Effector memory CD4-positive, alpha-beta T cell (primary cell): ENCODE measurements at places on chromosomes 4 and X.

GRCh38 chr4:143382596-143382995 lies 45.9 kb downstream of the GAB1 start:
- DNase-seq, result no peak

DNA sequence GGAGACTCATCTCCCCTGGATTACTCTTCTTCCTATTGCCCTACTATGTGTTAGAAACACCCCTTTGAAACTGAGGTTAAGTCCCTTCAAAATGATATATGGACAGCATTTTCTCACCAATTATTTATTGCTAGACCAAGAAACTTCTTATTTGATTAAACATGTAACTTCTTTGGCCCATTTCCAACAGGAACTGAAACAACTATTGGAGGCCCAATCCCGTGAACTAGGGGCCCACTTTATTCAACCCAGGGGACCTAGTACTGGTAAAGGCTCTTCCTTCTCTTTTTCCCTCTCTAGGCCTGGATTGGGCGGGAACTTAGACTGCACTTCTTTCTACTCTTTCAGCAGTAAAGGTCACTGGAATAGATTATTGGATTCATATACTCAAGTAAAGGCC lies 16.7 kb upstream of the COL25A1 start:
- DNase-seq, result no peak

GRCh38 chrX:104618106-104618895 lies 52.3 kb downstream of the IL1RAPL2 start:
- DNase-seq, result no peak

- no peak for DNase-seq
Observed at GRCh38 chr4:102036619-102037376, 246.3 kb downstream of the BANK1 start.

GRCh38 chr4:158197194-158197776 lies 13.0 kb upstream of the TMEM144 start:
- no peak for DNase-seq

- no peak for DNase-seq
Observed at GRCh38 chrX:130575831-130576389, 174.1 kb downstream of the RBMX2 start.

GRCh38 chr4:68736813-68737212 lies 66.4 kb upstream of the UGT2B15 start:
- DNase-seq, result no peak

DNA sequence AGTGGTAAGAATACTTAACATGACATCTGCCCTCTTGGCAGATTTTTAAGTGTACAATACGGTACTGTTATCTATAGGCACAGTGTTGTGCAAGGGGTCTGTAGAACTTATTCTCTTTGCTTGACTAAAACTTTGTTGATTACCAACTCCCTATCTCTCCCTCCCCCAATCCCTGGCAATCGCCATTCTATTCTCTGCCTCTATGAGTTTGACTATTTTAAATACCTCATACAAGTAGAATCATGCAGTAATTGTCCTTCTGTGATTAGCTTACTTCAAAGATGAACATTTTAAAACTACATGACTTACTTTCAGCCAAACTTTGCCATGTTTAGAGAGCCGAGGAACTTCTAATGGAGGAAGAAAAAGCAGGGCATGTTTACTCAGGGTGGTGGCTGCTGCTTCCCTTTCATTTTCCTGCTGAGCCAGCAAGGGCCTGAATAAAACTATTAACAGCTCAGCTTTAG lies 62.4 kb downstream of the APOO start:
- no peak for DNase-seq

DNA sequence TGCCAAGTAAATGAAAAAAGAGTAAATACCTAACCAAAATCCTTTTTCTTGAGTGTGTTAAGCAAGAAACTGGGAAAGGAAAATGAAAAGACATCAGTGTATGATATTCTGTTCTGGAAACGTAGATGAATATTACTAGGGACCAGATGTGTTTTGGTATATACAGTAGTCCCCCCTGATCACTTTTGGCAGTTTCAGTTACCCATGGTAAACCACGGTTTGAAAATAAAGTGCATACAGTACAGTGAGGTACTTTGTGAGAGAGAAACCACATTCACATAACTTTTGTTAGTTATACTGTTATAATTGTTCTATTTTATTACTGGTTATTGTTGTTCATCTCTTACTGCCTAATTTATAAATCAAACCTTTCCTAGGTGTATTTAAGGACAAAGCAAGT lies 250.9 kb downstream of the TENM3 start:
- no peak for DNase-seq

GRCh38 chrX:53684415-53685192 lies 1.9 kb downstream of the HUWE1 start:
- DNase-seq, result no peak

- DNase-seq, result no peak
Observed at GRCh38 chr4:113978105-113978504, 1.3 kb downstream of the ARSJ start.

GRCh38 chr4:48237996-48238645 lies 31.5 kb downstream of the TEC start:
- DNase-seq, result no peak

GRCh38 chrX:130144509-130144908 lies 21.1 kb downstream of the AIFM1 start:
- no peak for DNase-seq

- no peak for DNase-seq
Observed at GRCh38 chrX:34813618-34814017, 129.0 kb upstream of the FAM47B start.

- no peak for DNase-seq
Observed at GRCh38 chr4:7747062-7747385, 192.6 kb downstream of the AFAP1 start.

DNA sequence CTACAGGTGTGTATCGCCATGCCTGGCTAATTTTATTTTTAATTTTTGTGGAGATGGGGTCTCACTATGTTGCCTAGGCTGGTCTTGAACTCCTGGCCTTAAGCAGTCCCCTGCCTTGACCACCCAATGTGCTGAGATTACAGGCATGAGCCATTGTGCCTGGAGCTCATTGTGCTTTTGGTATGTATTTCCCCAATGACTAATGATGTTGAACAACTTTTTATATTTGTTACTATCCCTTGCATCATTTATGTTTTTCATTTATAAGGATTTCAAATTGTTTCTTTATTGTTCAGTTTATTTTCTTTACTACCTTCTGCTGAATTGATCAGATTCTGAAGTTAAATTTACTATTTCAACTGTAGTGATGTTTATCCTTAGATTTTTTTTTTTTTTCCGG lies 199.7 kb downstream of the CEP135 start:
- no peak for DNase-seq
